ENCODE measurements at places on chromosomes 11 and 22.

DNA sequence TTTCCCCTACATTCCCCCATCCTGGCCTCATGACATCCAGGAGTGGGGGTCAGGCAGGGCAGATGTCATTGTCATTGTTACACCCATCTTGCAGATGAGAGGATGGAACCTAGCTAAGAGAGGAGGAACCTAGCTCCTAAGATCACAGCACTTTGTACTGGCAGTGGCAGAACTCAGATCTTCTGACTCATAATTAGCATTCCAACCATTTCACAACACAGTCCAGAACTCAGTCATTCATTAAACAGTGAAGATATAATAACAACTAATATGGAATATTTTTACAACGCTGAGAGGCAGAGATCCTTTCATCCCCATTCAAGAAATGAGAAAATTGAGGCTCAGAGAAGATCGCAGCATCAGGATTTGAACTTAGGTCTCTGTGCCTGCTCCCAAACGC is 127.8 kb downstream of the CHST1 start:
- no peak for DNase-seq

DNA sequence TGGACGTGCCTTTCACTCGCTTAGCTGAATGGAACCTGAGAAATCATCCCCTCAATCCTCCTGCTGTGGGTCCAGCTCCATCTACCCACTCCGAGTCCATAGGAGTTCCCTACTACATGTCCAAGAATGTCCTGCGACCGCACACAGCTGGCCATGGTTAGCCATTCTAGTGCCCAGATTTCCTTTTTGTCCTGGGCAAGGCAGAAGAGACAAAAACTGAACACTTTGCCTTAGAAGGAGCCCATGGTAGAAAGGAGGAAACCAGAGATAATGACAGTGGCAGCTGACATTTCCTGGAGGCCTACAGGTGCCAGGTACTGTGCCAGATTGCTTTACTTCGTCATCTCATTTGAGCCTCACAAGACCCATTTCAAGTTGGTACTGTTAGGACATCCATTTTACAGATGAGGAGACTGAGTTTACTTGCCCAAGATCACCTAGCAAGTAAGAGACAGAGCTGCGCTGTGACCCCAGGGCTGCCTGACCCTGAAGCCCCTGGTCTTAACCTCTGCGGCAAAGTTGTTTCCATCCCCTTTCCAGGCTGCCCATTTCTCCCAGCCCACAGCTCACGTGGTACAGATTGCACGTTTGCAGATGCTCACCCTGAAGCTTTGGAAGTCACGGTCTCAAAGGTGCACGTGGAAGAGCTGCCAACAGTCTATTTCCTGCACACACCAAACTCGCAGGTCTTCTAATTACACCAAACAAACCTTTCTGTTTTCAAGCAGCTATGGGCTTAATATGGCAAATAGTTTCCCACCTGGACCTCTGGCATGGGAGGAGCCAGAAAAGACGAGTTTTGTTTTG is 112.7 kb downstream of the ZBTB16 start:
- no peak for DNase-seq

- DNase-seq = no peak
These were observed 22.6 kb downstream of the RPL27A start for GRCh38 chr11:8705146-8705545.

GRCh38 chr22:30667107-30667493 is 575 bp downstream of the DUSP18 start:
- peak; percentile 2 for DNase-seq

- peak; percentile 23 for DNase-seq
These were observed 1.7 kb upstream of the CBX6 start for GRCh38 chr22:38873469-38874411.

- DNase-seq = peak; percentile 68
These were observed 21.4 kb upstream of the CRTAM start for GRCh38 chr11:122816761-122817520.

- DNase-seq = no peak
These were observed 116.0 kb downstream of the MN1 start for GRCh38 chr22:27685515-27685914.

GRCh38 chr22:31556627-31557203 is 60.4 kb downstream of the SFI1 start:
- peak; percentile 72 for DNase-seq

DNA sequence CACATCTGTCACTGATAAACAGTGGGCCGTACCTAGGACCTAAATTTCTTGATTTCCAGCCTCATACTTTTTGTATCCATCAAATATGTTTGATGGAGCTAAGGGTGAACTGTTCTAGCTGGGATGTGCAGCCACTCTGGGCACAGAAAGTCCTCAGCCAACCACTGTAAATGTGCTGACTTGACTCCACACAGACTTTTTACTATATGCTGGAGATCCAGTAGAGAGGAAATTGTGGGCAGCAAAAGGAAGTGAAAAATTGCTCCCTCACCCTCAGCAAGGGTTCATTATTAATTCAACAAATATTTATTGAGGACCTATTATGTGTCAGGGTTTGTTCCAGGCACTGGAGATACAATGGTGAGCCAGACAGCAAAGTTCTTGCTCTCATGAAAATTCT is 54.2 kb upstream of the AMPD3 start:
- no peak for DNase-seq

- DNase-seq = no peak
These were observed 599.3 kb downstream of the BUD13 start for GRCh38 chr11:116173506-116173905.

DNA sequence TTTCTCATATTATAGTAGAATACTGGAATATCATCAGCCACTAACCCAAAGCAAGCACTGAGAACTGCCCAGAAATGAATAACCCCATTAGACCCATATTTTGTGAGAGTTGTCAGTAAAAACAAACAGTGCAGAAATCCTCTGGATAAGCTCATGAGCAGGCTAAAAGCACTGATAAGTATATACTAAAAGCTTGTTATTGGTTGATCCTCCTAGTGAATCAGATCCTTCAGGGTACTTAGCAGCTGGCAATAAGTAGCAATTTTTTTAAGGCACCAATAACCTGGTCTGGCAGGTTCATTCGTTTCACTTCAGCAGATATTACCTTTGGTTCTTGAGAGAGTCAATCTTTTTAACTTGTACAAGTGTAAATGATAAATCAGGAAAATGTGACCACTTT is 1.2 kb downstream of the NOX4 start:
- DNase-seq = no peak

DNA sequence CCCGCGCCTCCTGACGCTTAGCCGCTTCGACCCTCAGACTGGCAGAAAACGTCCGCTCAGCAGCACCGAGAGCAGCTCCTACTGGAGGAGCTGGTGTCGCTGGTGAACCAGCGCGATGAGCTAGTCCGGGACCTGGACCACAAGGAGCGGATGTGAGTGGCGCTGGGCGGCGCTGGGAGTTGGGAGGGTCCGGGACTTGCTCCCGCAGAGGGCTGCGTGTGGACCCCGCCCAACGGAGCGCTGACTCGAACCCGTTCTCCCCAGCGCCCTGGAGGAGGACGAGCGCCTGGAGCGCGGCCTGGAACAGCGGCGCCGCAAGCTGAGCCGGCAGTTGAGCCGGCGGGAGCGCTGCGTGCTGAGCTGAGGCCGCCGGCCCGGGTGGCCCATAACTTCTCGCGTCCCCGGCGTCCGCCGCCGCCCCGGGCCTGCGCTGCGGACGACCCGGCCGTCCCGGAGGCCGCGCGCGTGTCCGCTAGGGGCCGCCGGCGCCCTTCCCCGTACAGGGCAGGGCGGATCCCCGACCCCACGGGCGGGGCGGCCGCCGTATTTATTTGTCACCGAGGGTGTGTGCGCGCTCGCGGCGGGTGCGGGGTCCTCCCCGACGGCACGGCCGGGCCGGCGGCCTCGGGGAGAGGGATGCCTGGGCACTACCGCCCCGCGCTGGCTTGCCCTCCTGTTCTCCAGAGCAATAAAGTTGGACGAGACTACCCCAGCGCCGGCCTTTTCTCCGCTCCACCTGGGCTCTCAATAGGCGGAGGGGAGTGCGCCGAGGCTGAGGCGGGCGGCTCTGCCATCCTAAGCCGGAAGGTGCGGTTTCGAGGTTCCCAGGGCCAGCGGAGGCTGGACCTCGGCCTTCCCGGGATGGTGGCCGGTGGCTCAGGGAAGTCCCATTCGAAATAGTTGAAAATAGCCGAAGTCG is 3.4 kb downstream of the KCNK7 start:
- no peak for DNase-seq

DNA sequence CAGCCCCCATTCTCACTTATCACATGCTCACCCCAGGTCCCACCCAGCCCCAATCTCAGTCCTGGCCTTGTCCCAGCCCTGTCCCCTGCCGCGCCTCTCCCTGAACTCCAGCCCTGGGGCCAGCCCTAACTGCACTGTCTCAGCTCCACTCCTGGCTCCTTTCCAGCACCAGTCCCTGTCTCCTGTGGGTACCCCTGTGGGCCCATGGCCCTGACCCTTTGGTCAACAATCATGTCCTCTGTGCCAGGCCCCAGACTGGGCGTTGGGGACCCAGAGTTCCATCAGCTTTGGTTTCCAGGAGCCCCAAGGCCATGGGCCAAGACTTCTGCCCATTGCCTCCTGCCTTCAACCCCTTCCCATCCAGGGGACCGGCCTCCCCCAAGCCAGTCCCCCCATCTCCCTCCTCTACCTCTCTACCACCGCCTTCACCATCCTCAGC is 757 bp downstream of the SPI1 start:
- DNase-seq = no peak

- DNase-seq = peak; percentile 83
These were observed 7.7 kb downstream of the SLC25A18 start for GRCh38 chr22:17570851-17571631.

DNA sequence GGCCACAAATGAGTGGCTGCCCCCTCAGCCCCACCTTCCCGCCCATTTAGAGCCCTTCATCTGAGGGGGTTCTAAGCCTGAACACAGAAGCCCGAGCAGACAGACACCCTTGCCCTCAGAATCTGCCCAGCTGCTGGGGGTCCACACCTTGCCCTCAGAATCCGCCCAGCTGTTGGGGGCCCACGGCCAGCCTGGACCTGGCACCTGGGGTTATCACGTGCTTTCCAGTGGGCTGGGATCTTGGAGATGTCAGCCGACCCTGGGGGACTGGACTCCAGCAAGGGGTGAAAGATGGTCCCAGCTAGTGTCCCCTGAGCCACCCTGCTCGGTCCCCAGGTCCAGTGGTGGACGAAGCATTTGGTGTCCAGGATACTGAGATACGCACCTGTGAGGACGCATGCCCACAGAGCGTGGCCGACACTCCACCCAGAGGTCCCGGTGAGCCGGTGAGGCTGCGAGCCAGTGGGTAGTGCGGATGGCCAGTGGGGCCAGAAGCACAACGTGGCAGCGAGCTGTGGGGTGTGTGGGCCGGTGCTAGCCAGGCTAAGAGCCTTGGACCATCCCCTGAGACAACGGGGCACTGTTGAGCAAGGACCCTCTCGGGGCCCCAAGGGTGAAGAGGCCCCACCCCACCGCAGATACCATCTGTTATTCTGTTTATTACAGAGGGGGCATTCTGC is 3.1 kb upstream of the CTSD start:
- no peak for DNase-seq

GRCh38 chr22:46773076-46773475 is 10.6 kb downstream of the TBC1D22A start:
- no peak for DNase-seq

DNA sequence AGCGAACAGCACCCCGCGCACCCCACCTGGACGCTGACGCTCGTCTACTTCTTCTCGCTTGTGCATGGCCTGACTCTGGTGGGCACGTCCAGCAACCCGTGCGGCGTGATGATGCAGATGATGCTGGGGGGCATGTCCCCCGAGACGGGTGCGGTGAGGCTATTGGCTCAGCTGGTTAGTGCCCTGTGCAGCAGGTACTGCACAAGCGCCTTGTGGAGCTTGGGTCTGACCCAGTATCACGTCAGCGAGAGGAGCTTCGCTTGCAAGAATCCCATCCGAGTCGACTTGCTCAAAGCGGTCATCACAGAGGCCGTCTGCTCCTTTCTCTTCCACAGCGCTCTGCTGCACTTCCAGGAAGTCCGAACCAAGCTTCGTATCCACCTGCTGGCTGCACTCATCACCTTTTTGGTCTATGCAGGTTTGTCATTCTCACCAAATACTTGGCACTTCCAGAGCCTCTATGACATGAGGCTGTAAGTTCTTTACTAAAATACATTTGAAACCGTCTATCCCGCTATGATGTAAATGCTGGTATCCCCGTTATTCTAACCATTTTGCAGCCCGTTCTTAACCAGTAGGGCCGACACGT is 535 bp downstream of the AQP11 start:
- DNase-seq = peak; percentile 80

- no peak for DNase-seq
These were observed 227.0 kb upstream of the POU2AF2 start for GRCh38 chr11:111018566-111018965.

GRCh38 chr11:135069890-135070289 is 657.8 kb upstream of the B3GAT1 start:
- no peak for DNase-seq

DNA sequence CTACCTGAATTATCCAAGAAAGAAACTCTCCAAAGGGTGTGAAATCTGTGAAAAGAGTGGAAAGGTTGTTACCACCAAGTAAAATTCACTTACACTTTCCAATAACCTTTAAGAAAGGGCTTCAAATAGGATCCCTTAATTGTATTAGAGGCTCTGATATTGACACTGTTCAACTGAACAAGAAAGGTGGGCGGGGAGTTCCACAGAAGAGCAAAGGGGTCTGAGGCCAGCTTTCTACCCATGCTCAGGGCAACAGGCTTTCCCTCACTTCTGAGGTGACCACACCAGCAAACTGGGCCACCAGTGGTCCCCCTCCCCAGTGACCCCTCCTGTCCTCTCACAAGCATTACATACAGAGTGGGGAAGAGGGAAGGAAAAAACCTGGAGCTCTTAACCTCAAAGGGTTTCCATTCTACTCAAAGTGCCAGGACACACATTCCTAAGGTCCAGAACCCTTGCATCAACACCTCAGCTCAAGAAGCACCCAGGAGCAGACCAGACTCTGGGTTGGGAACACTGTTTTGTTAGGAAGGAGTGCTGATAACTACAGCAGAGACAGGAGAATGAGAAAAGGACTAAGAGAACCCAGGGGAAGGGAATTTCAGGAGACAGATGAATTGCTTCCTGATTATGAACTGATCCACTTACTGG is 71.6 kb upstream of the AKIP1 start:
- no peak for DNase-seq

DNA sequence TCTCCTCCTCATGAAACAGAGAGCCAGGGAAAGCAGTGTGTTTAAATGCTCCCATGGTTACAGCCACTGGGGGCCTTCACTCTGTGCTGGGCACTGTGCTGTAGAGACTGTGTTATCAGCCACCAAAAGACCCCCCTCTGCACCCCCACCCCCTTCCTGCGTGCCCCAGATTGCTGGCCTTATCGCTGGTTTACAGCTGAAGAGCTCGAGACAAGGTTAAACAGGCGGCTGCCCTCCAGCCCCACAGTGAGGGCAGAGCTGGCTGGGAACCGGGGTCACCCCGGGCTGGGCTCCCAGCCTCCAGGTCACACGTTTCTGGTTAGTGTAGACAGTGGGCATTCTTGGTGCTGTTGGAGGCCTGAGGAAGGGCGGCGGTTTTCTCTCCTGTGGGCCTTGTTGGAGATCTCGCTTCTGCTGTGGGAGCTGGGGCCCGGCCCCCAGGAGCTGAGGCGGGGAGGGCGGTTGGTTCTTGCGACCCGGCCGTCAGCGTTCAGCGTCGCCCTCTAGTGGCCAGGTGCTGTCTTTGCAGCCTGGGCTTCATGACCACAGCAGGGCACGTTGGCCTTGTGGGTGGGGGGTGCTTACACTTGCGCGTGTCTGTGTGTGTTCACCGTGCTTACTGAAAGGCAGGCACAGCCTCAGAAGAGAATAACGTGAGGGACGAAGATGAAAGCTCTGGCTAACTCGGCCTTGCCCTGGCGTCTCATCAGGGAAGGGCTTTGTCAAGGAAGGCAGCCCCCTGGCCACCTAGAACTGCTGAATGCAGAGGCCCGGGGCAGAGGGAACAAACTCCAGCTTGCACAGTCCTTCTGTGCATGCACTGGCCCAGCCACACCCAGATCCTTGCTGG is 40.8 kb downstream of the TBC1D22A start:
- no peak for DNase-seq

GRCh38 chr11:88040148-88040496 is 135.1 kb downstream of the RAB38 start:
- no peak for DNase-seq
